Activated T-cell treated with anti-CD3 and anti-CD28 coated beads, Interleukin-2, amount 50 U/mL, for 72 hours (primary cell): ENCODE measurements at places on chromosomes 3 and 15. TPM values are rescaled to one million over a fixed set of nuclear protein-coding genes. Genes with fewer than 3 reads are reported as not detected.

Gene PLS1
- total RNA-seq = 3.2 TPM

DNA sequence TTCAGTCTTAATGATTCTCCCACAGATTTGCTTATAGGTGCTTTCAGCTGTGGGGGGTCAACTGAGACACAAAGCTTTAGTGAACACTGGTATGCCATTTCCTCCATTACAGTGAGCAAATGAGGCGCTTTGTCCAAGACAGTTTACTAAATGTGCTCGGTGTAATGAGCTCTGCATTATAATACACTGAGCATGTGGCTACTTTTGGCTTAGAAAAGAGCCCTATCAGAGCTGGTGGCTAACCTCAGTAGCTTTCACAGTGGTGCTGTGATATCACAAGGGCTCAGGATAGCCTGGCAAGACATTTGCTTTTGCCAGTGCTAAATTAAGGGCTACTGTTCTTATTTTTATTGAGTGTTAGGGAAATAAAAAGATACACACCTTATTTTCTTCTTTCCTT is 749.7 kb upstream of the ARPP21 start:
- H3K27me3 ChIP-seq = no peaks in the 10 kb centered on the region
- no peak for DNase-seq
- no peak overlapping the region for H3K27ac ChIP-seq
- no peaks in the 10 kb centered on the region for H3K4me1 ChIP-seq
- H3K4me3 ChIP-seq = no peak overlapping the region
- peaks cover 2% of the 10 kb centered on the region for H3K36me3 ChIP-seq

DNA sequence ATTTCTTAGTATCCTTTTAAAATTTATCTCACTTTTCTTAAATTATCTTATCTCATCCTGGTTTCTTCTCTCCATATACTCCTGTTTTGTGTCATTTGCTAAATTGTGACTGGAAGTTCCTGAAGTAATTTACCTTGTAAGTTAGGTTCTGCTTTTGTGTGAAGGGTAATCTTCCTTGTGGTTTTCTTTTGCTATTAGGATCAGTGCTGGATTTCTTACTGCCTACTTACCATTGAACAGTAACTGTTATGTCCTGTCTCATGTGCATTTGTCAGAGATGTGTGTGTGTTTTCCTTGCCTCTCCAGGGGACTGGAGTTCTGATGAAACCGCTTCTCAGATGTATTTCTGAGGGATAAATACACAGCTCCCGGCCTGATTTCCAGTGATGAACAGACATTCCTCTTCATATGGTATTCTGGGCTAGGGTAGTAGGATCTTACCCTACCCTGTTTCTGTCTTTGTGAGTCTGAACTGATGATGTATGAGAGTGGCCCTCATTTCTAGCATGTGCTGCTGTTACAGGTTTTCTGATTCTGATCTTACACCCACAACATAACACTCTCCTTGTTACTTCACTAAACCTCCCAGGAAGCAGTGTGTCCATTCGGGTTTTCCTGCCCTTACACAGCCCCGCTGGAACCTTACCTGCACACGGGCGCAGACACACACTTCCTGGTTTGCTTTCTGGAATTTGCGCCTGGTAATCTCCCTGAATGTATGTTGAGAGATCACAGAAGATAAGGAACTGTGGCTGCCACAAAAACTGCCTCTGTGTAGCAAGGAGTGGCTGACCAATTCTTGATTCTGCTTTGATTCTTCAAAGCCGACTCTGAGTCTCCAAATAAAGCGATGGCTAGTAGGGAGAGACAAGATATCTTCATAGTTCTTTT is 14.7 kb downstream of the PAK2 start:
- H3K4me3 ChIP-seq = peak overlapping the region; percentile 5
- H3K36me3 ChIP-seq = peaks cover 52% of the 10 kb centered on the region
- H3K27ac ChIP-seq = peak overlapping the region; percentile 79
- no peak for DNase-seq

Gene PATL2
- total RNA-seq = 52.9 TPM

Gene TGM5
- total RNA-seq = not detected

- H3K4me1 ChIP-seq = no peaks in the 10 kb centered on the region
- no peak overlapping the region for H3K4me3 ChIP-seq
- DNase-seq = no peak
- no peaks in the 10 kb centered on the region for H3K36me3 ChIP-seq
- H3K27me3 ChIP-seq = no peaks in the 10 kb centered on the region
These were observed 42.2 kb upstream of the CP start for GRCh38 chr3:149263856-149264255.

DNA sequence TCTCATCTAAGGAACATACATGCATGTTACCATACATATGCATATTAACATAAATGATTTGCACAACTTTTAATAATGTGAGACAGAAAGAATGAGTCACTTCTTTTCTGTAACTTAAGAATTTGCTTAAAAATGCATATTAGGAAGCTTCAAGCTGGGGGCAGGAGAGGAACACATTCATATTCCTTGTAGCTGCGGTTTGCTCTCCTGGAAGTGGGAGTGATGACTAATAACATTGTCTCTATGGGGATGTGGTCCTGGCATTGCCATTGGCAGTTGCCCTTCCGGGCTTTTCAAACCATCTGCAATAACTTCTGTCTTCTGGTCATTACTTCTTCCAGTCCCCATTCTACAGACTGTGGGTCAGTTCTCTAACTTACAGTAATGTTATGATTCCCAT is 15.6 kb downstream of the CHST2 start:
- no peak overlapping the region for H3K4me3 ChIP-seq
- no peak overlapping the region for H3K27ac ChIP-seq
- no peak for DNase-seq

DNA sequence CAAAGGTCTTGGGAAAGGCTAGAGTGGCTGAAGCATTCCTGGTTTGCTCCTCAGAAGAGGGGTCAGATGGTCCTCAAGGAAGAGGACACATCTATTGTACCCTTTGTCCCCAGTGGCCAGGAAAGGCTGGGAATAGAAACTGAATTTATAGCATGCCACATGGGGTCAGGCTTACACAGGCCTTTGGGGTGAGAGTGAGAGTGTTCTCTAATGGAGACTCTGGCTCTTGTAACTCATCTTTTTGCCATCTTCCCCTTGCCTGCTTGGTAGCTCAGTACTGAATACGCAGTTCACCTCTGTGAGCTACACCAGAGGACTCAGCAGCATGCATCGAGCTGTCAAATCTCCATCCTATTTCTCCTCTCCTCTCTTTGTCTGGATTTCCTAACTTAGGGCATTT is 87.5 kb downstream of the ATP2B2 start:
- no peak overlapping the region for H3K27ac ChIP-seq
- no peaks in the 10 kb centered on the region for H3K27me3 ChIP-seq
- H3K36me3 ChIP-seq = no peaks in the 10 kb centered on the region
- DNase-seq = no peak
- no peak overlapping the region for H3K4me3 ChIP-seq
